GM12892 (cell line): ENCODE measurements at places on chromosomes 3 and 15.

- no peak for DNase-seq
Measured at GRCh38 chr15:66452971-66453580, 44.5 kb downstream of the SNAPC5 start.

GRCh38 chr3:113064183-113064582, 73.4 kb downstream of the GTPBP8 start:
- DNase-seq, result no peak

DNA sequence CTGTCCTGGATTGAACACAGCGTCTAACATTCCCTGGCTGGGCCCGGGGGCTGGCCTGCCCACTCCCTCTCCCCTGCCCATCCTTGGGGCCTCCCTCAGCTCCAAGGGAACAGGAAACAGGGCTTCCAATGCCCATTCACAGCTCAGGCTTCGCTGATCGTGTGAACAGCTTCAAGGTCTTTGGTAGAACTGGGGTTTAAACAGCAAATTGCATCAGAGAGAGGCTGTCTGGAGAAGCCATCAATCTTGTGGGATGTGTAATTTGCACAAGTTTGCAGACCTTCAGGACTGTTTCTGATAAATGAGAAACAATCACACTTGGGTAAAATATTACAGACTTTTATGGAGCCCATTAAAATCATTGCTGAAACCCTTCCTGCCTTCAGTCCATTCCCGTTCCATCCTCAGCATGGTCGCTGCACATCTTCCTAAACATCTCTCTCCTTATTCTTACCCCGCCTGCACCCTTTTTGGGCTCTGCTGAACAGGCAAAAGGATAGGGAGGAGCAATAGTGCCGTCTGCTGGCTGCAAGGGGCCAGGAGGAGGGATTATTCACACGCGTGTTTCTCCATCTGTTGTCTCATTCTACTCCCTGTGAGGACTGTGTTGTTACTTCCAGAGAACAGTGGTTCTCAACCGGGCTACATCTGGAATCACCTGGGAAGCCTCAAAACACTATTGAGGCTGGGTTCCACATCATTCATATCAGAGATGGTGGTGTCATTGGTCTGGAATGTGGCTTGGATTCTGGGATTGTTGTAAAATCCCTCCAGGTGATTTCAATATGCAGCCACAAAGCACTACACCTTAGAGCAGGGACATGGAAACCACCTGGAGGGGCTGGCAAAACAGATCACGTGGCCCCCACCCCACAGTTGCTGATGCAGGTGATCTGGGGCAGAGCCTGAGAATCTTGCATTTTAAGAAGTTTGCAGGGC, 116.3 kb downstream of the CLSTN2 start:
- no peak for DNase-seq

DNA sequence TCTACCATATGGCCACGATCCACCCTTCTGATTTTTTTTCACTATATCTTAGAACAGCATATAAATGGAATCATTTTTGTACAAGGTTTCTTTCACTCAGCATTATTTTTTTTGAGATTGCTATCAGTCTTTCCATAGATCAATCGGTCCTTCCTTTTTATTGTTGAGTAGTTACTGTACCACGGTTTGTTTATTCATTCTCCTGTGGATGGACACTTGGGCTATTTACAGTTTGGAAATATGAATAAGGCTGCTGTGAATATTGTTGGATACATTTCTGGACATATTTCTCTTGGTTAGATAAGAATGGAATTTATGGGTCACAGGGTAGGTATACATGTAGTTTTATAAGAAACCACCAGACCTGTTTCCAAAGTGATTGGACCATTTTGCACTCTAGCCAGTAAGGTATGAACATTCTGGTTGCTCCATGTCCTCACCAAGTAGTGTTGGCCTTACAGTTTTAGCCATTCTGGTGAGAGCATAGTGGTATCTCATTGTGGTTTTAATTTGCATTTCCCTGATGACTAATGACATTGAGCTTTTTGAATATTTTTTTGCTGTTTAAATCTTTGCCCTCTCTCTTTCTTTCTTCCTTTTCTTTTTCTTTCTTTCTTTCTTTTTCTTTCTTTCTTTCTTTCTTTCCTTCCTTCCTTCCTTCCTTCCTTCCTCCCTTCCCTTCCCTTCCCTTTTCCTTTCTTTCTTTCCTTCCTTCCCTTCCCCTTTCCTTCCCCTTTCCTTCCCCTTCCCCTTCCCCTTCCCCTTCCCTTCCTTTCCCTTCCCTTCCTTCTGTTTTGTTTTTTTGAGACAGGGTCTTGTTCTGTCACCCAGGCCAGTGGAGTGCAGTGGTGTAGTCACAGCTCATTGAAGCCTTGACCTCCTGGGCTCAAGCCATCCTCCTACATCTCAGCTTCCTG, 49.2 kb downstream of the LRRK1 start:
- DNase-seq, result no peak

- DNase-seq, result no peak
Measured at GRCh38 chr3:118181274-118181673, 853.4 kb downstream of the IGSF11 start.

GRCh38 chr15:78307976-78308375, 8.6 kb upstream of the SKIC8 start:
- no peak for DNase-seq

DNA sequence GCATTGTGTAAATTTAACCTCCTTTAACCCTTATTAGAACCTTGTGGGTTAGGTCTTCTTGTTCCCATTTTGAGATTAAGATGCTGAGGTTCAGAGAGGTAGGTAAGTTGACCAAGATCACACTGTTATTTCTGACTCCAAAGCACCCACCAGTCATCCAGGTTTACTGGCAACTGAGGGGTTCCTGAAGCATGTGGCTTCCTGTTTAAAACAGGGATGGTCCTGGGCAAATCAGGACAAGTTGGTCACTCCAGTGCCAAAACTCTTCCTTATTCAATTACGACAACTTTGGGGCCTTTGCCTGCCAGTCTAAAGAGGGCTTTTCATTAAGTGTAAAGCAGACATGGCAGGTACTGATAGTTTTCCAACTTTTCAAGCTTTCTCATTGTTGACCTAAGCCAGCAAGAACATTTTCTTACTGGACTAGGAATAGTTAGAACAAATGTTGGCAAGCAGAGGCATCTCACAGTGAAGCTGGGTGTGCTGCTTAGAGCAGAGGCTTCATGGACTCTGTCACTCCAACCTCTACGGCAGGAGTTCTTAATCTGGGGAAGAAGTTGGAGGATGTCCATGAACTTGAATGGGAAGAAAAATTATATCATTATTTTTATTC, 149.4 kb upstream of the ADAMTS9 start:
- DNase-seq, result no peak

DNA sequence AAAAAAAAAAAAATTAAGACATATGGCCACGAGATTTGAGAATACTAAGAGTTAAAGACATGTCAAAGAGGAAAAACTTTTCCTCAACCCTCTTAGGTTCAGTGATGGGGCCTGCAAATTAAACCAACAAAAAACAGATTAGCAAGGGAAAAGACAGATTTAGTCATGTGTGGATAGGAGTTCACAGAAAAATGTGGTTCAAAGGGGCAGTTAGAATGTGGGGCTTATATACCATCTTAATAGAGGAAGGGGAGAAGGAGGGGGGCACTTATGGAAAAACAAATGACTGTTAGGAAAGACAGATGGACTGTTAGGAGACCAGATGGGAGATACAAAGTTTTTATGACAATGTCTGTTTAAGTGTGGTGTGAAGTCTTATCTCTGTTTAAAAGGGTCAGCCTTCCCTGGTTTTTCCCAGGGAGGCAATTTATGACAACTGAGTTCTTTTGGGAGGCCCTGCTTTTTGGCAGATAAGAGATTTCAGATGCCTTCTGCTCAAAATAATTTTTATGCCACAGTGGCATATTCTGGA, 68.7 kb upstream of the FURIN start:
- DNase-seq, result no peak

DNA sequence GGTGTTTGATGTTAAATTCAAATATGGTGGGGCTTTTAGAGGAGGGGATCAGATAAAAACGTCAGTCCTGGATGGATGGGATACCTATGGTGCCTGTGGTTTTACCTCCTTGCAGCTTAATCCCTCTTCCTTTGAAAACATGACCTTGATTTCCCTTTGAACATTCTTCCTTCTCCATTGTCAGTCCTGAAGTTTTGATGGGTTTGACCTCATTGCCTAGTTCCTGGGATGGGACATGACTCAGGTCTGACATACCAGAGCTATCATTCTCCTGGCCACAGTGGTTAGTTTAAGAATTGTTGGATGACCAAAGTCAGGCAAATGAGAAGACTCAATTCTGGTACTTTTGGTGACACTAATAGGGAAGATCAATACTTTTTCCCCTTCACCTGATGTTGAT, 87.2 kb downstream of the PRICKLE2 start:
- no peak for DNase-seq

GRCh38 chr3:104180906-104181305, 1185.8 kb upstream of the ALCAM start:
- DNase-seq, result no peak

GRCh38 chr3:78580681-78581080, 1187.1 kb downstream of the ROBO1 start:
- DNase-seq, result no peak

- peak; percentile 38 for DNase-seq
Measured at GRCh38 chr15:67884514-67885174, 44.8 kb upstream of the RNU6-1 start.

DNA sequence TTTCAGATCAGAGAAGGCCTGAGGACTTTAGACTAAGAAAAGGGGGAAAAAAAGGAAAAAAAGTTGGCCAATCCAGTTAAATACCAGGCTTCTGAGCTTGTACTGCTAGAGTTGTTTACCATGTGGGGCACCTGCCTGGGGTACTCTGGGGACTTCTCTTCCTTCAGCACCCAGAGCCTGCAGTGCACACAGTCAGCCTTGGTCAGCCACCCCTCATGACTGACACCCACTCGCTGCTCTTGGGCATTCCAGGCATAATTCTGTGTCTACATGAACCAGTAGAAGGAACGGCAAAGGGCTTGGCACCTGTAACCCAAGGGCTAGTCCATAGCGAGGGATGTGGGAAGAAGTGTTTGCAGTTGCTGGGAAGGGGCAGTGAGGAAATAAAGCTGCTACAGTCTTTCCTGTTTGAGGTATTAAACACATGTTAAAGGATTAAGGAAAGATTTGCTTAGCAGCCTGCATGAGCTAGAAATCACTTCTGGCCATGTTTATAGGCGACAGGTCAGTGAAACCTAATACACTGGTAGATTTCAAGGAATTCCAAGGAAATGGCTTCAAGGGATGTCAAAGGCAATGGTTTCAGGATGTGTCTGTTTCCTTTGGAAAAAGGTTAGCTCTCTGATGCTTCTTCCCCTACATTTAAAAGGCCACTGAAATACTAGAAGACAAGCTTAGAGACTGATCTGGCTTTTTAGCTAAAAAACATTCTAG, 232.5 kb downstream of the CHST2 start:
- DNase-seq, result no peak

DNA sequence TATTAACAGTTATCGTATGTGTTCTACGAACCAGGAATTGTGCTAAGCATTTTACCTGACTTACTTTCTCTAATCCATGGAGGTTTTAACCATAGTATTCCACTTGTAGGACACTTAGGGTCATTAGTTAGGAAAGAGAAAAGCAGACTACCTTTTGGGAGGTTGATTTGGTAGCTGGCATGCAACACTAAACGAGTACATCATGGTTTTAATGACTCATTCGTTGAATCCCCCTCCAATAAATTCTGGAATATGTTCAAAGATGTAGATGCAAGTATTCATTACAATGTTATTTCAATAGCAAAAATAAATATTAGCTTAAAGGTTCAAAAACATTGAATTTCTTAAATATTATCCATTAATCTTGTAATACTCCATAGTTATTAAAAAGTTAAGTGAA, 162.5 kb downstream of the FMN1 start:
- DNase-seq, result no peak

DNA sequence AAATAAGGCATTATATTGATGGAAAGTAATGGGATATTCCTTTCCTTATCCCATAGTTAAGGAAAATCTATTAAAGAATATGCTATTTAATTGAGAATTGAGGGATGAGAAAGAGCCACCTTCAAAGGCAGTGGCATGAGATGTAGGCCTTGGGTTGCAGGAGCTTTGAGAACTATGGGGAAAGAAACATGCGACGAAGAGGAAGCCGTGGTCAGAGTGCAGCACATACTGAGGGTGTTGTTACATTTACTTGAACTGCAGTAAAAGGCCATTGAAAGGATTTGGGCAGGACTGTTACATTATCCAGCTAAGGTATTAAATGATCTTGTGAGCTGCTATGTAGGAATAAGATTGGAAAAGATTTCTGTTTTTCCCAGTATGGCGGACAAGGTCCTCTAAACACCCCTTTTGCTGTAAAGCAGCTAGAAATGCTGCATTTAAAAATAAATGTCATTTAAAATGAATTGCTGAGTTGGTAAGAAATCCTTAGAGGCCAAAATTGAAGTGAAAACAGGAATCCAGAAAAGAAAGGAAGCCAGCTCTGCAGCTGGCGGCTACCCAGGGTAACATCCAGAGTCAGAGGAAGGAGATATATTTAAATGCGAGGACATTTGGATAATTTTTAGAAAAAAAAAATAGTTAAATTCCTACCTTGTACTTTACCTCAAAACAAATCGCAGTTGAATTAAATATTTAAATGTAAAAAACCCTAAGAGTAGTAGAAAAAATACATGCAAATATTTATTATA, 61.7 kb downstream of the IL1RAP start:
- no peak for DNase-seq

DNA sequence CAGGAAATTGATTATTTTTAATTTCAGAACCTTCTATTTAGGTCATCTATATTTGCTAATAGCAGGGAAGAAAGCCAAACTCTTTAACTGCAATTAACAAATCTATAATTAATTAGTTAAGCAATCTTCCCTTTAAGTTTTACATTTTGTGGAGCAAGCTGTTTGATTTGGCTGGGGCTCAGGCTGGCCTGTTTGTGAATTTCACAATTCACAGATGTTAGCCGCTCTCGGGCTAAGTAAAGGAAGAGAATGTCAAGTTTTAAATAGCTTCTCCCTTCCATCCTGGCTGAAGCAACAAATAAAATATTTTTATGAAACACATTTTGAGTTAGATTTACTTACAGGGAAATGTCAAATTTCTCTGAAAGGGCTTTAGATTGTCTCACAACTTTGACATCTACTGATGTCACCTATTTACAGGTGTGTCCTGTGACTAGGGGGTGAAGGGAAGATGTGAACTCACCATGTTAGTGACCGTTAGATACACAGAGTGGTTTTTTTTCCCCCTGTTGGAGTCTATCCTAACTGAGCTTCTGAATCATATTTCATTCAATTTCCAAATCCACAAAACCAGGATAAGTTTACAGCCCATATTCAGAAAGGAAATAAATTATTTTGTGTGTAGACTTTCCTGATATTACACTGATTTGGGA, 1.3 kb upstream of the TP63 start:
- DNase-seq, result no peak

- no peak for DNase-seq
Measured at GRCh38 chr3:45991341-45991740, 4.3 kb downstream of the FYCO1 start.

DNA sequence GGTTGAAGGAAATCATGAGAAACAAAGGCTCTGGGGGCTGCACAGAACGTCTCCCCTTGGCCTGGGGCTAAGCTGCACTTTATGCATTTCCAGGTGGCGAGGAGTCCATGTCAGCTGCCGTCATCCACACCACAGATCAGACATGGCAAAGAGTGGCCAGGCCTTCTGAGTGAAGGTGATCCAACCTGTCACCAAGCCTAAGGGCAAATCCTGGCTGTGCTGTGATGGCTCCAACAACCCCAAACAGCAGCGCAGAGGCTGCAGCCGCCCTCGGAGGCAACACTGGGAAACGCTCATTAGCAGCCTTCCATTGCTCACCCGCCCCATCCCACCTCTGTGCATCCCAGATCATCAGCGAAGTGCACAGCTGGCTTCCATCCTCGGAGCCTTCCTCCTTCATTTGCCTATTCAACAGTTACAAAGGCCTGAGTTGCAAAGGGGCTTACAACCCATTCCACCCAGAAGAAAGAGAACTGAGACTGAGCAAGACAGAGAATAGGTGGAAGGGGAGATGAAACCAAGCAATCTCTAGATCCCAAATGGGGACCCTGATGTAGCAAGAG, 55.7 kb downstream of the SRGAP3 start:
- DNase-seq, result no peak
